ENCODE measurements at places on chromosomes 12 and 14. TPM values are rescaled to one million over a fixed set of nuclear protein-coding genes. Genes with fewer than 3 reads are reported as not detected.

DNA sequence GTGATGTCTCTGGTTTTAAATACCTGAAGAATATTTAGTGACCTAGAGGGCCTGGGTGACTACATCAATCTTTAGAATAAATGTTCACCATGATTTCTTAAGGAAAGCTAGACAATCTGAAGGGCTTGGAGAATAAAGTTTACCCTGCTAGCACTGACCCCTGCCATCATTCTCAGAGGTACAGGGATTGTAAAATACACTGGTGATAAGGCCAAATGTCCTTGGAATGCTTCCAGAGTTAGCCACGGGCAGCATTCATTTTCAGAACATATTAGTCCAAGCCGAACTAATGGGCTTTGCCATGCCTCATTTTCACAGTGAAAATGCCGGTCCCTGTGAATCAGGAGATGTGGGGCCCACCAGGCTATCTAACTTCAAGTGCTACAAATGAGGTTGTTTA, 1381.7 kb upstream of the SEL1L start:
- DNase-seq: no peak

The C12orf60 gene
- total RNA-seq: 1.3 TPM

- DNase-seq: no peak
Observed at GRCh38 chr14:75402867-75403413, 24.9 kb upstream of the JDP2 start.

- DNase-seq: no peak
Observed at GRCh38 chr12:62717643-62718042, 217.3 kb downstream of the PPM1H start.

The OAS1 gene
- total RNA-seq: 8.1 TPM

- DNase-seq: no peak
Observed at GRCh38 chr14:97724265-97724731, 927.1 kb downstream of the VRK1 start.

- DNase-seq: no peak
Observed at GRCh38 chr14:74685056-74685455, 27.8 kb downstream of the AREL1 start.
